ENCODE measurements at places on chromosomes 2 and 18. TPM values are rescaled to one million over a fixed set of nuclear protein-coding genes. Genes with fewer than 3 reads are reported as not detected.
A peak's percentile ranks its signal among the peaks of the same experiment; 100 is the strongest.

Gene PPP1CB
- 209 TPM for total RNA-seq

- peak overlapping the region; percentile 90 for H3K27ac ChIP-seq
- peak; percentile 53 for DNase-seq
- peak overlapping the region; percentile 56 for H3K4me3 ChIP-seq
- H3K36me3 ChIP-seq = no peaks in the 10 kb centered on the region
- H3K27me3 ChIP-seq = no peaks in the 10 kb centered on the region
Observed at GRCh38 chr18:63157293-63158011, 162.1 kb downstream of the BCL2 start.

DNA sequence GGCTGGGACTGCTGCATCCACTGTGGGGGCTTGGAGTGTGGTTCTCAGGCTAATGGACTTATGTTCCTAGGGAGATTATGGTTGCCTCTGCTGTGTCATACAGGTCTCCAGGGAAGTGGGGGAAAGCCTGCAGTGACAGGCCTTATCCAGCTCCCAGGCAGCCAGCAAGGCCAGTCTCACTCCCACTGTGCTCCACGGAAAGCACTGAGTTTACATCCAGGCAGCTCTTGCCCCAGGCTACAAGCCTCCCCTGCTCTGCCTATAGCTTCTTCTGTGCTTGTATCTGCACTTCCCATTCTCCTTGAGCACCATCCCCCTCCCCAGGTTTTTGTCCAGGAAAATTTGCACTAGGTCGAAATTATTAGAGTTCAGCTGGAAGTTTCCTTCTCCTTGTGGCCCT is 231.9 kb downstream of the ZRANB3 start:
- no peak overlapping the region for H3K27ac ChIP-seq
- no peaks in the 10 kb centered on the region for H3K4me1 ChIP-seq
- no peaks in the 10 kb centered on the region for H3K36me3 ChIP-seq
- no peak for DNase-seq
- no peaks in the 10 kb centered on the region for H3K27me3 ChIP-seq

DNA sequence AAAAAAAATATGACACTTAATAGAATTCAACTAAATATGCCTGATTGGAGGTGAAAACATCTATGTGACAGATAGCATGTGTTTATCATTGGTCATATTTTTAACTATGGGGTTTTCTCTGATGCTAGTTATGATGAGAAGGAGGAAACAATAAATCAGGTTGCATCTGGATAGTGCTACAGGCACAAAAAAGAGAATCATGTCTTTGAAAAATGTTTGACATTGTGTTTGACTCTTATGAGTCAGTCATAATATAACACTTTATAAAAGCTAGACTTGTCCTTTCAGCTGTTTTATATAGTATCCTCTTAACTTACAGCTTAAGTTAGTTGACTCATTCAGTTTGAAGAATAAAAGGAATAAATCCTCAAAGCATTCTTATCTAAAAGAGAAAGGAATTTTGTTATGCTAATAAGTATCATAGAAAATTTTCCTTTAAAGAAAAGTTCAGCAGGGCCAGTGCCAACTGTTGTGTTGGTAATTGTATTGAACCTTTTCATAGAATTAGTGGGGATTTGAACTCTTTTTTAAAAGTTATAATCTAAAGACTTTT is 78.4 kb upstream of the UBXN4 start:
- no peak overlapping the region for H3K27ac ChIP-seq
- no peak for DNase-seq
- no peaks in the 10 kb centered on the region for H3K27me3 ChIP-seq
- H3K4me3 ChIP-seq = no peak overlapping the region

Gene CAPN14
- 0.88 TPM for total RNA-seq

- DNase-seq = peak; percentile 46
- H3K4me3 ChIP-seq = peak overlapping the region; percentile 10
- peak overlapping the region; percentile 63 for H3K27ac ChIP-seq
Observed at GRCh38 chr2:12127638-12128037, 381.2 kb downstream of the LPIN1 start.

- H3K4me1 ChIP-seq = no peaks in the 10 kb centered on the region
- no peak for DNase-seq
- H3K36me3 ChIP-seq = no peaks in the 10 kb centered on the region
- H3K27ac ChIP-seq = no peak overlapping the region
Observed at GRCh38 chr2:218005486-218005885, 2.7 kb upstream of the TNS1 start.

DNA sequence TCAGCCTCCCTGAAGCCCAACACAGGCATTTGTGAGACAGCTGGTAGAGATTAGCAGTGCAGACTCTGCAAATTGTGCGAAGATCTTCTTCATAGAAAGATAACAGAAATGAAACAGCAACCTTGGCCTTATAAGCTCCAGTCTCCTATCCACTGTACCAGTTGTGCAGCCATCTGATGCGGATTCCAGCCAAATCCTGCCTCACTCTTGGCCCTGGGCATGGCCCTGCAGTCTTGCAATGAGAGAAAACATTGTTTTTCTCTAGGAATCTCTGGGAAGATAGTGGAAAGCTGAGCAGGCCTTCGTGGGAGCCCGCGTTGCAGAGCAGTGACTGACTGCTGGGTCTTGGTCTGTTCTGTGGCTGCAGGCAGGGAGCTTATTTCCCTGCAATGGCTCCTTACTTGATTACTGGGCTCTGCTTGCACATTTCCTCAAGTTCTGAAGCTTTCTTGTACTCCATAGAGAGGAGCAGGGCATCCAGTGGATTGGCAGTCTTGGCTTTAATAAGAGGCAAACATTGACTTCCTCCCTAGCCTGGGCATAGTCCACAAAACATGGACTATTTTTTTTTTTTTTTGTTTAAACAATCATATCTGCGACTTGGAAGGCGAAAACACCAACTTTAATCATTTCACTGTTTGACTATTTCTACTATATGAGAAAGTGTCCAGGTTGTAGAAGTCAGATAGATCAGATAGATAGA is 193.0 kb downstream of the ACTR3 start:
- no peaks in the 10 kb centered on the region for H3K36me3 ChIP-seq
- DNase-seq = no peak
- H3K27me3 ChIP-seq = no peaks in the 10 kb centered on the region
- no peak overlapping the region for H3K27ac ChIP-seq
- H3K4me1 ChIP-seq = no peaks in the 10 kb centered on the region
- no peak overlapping the region for H3K4me3 ChIP-seq

Gene GAL3ST2
- total RNA-seq = not detected

- H3K27me3 ChIP-seq = no peaks in the 10 kb centered on the region
- H3K36me3 ChIP-seq = no peaks in the 10 kb centered on the region
- peaks cover 12% of the 10 kb centered on the region for H3K4me1 ChIP-seq
- no peak overlapping the region for H3K27ac ChIP-seq
- DNase-seq = no peak
Observed at GRCh38 chr2:35973132-35973736, 382.3 kb upstream of the CRIM1 start.

DNA sequence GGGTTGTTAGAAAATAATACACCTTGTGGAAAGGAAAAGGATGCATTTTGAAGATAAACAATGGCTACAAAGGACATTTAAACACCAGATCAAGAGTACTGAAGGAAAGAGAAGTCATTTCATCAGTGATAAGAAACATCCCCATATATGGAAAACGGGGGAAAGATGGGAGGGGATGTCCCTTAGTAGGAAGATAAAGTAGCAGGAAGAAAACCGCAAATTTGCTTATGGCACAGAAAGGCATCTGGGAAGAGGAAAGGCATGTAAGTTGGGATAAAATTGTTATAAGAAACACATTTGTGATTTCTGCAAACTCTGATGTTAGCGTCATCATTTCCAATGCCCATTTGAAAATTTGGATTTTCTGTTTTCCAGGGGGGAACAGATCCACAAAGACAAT is 10.5 kb upstream of the LYPD1 start:
- no peak overlapping the region for H3K27ac ChIP-seq
- no peaks in the 10 kb centered on the region for H3K4me1 ChIP-seq
- H3K4me3 ChIP-seq = no peak overlapping the region
- DNase-seq = no peak
- H3K36me3 ChIP-seq = no peaks in the 10 kb centered on the region

- H3K4me1 ChIP-seq = no peaks in the 10 kb centered on the region
- H3K27ac ChIP-seq = no peak overlapping the region
- no peaks in the 10 kb centered on the region for H3K36me3 ChIP-seq
Observed at GRCh38 chr2:226887940-226888339, 52.1 kb downstream of the RHBDD1 start.

Gene HOXD13
- total RNA-seq = not detected

Gene ACTR1B
- total RNA-seq = 89.1 TPM

- no peak overlapping the region for H3K4me3 ChIP-seq
- H3K36me3 ChIP-seq = no peaks in the 10 kb centered on the region
- H3K27ac ChIP-seq = no peak overlapping the region
- no peaks in the 10 kb centered on the region for H3K4me1 ChIP-seq
Observed at GRCh38 chr2:134791616-134792015, 46.8 kb upstream of the ACMSD start.

Gene DNER
- not detected for total RNA-seq

Gene ADGRF3
- total RNA-seq = 2.7 TPM

Gene RESP18
- total RNA-seq = not detected

Gene TNFAIP6
- total RNA-seq = not detected

DNA sequence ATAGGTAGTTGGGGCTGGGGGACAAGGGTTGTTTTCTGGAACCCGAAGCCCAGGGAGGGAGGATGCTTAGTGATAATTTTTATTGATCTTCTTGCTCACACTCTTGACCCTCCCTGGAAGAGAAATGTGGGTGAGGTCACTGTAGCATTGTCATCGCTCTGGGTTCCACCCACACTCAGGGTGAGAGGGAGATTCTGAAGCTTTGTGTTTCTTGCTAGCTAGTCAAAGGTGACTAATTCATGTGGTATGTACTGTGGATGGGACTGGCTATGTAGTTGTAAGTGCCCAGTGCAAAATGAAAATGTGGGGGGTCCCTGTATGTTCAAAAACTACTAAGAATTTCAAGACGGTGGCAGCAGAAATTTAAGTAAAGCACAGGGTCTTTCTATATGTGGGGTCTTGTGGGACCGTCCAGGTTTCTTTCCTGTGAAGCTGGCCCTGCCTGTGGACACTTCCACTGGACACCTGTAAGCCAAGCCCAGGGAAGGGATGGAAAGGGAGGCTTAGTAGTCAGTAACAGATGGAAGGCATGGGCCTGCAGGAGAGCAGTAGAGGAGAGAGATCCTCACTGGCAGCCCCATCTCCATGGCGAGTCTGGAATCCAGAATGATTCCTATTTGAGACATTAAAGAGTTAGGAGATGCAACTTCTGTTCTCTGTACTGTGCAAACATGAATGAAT is 35.0 kb downstream of the TSN start:
- no peak overlapping the region for H3K4me3 ChIP-seq
- no peak overlapping the region for H3K27ac ChIP-seq
- no peaks in the 10 kb centered on the region for H3K36me3 ChIP-seq
- peaks cover 3% of the 10 kb centered on the region for H3K27me3 ChIP-seq

Gene NEU2
- total RNA-seq = not detected

Gene C2orf72
- total RNA-seq = 0.33 TPM

Gene RAB27B
- 1.6 TPM for total RNA-seq

- no peaks in the 10 kb centered on the region for H3K27me3 ChIP-seq
- no peaks in the 10 kb centered on the region for H3K36me3 ChIP-seq
- peaks cover 8% of the 10 kb centered on the region for H3K4me1 ChIP-seq
- H3K27ac ChIP-seq = no peak overlapping the region
- no peak for DNase-seq
Observed at GRCh38 chr2:31216734-31217133, 581 bp downstream of the CAPN14 start.

- H3K4me1 ChIP-seq = no peaks in the 10 kb centered on the region
- H3K27me3 ChIP-seq = no peaks in the 10 kb centered on the region
Observed at GRCh38 chr2:229650059-229650458, 64.3 kb downstream of the DNER start.

- no peak overlapping the region for H3K27ac ChIP-seq
- H3K27me3 ChIP-seq = no peaks in the 10 kb centered on the region
- no peaks in the 10 kb centered on the region for H3K4me1 ChIP-seq
Observed at GRCh38 chr2:145314119-145314633, 794.3 kb upstream of the ZEB2 start.

- H3K4me1 ChIP-seq = peaks cover 37% of the 10 kb centered on the region
- H3K4me3 ChIP-seq = no peak overlapping the region
- H3K27me3 ChIP-seq = no peaks in the 10 kb centered on the region
Observed at GRCh38 chr2:68230241-68231060, 21.9 kb downstream of the PPP3R1 start.

DNA sequence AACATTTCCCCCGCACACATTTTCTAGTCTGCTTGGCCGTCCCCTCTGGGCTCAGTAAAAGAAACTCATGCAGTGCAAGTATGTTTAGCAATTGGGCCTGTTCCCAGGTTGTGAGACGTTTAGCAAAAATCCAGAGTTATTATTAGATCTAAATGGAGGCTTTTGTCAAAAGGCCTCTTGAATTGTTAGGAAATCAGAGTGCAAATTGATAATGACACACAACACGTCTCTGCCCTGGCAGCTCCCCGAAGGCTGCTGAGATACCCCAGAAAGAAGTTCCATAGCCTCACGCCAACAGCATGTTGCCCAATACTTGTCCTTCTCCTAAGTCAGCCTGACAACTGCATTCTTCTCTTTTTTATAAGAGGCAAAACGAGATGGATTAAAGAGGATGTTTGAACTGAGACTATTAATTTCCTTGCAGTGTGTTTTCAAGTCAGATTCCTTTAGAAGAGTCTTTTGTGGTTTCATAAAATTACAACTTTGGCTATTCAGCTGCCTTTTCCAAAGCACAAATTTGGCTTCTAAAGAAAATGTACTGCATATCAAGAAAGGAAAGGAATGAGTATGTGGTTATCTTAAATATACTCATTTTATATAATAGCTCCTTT is 202.2 kb downstream of the TRIB2 start:
- no peak overlapping the region for H3K27ac ChIP-seq
- H3K4me3 ChIP-seq = no peak overlapping the region
- no peaks in the 10 kb centered on the region for H3K4me1 ChIP-seq
- H3K27me3 ChIP-seq = no peaks in the 10 kb centered on the region
- H3K36me3 ChIP-seq = no peaks in the 10 kb centered on the region

GRCh38 chr18:12944709-12945108 is 3.1 kb upstream of the SEH1L start:
- no peak overlapping the region for H3K4me3 ChIP-seq
- no peaks in the 10 kb centered on the region for H3K36me3 ChIP-seq
- H3K27me3 ChIP-seq = no peaks in the 10 kb centered on the region
- DNase-seq = no peak
- H3K27ac ChIP-seq = no peak overlapping the region

DNA sequence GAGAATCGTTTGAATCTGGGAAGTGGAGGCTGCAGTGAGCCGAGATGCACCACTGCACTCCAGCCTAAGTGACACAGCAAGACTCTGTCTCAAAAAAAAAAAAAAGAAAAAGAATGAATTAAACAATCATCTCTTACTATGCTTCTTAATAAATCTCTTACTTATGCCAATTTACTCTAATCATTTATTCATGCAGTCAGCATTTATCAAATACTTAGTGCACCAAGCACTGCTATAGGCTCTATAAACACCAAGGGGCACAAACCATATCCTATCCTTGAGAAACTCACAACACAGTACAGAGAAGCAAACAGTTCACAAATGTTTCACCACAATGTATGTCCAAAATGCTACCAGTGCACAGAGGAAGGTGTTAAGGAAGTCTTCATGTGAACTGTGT is 189.4 kb downstream of the PDE11A start:
- no peaks in the 10 kb centered on the region for H3K27me3 ChIP-seq
- no peak for DNase-seq
- no peaks in the 10 kb centered on the region for H3K36me3 ChIP-seq
- no peak overlapping the region for H3K4me3 ChIP-seq

Gene RAX
- total RNA-seq = not detected

- no peaks in the 10 kb centered on the region for H3K4me1 ChIP-seq
- DNase-seq = no peak
- no peaks in the 10 kb centered on the region for H3K27me3 ChIP-seq
- no peak overlapping the region for H3K4me3 ChIP-seq
- no peaks in the 10 kb centered on the region for H3K36me3 ChIP-seq
Observed at GRCh38 chr2:60336442-60337141, 216.9 kb downstream of the BCL11A start.

- no peaks in the 10 kb centered on the region for H3K27me3 ChIP-seq
- H3K27ac ChIP-seq = no peak overlapping the region
- H3K4me3 ChIP-seq = no peak overlapping the region
- no peaks in the 10 kb centered on the region for H3K36me3 ChIP-seq
Observed at GRCh38 chr2:194700116-194700515, 956.9 kb upstream of the SLC39A10 start.

Gene PSMD1
- total RNA-seq = 114 TPM

Measured in naive thymus-derived CD4-positive, alpha-beta T cell (primary cell).